ENCODE measurements at places on chromosomes 3 and 15.

DNA sequence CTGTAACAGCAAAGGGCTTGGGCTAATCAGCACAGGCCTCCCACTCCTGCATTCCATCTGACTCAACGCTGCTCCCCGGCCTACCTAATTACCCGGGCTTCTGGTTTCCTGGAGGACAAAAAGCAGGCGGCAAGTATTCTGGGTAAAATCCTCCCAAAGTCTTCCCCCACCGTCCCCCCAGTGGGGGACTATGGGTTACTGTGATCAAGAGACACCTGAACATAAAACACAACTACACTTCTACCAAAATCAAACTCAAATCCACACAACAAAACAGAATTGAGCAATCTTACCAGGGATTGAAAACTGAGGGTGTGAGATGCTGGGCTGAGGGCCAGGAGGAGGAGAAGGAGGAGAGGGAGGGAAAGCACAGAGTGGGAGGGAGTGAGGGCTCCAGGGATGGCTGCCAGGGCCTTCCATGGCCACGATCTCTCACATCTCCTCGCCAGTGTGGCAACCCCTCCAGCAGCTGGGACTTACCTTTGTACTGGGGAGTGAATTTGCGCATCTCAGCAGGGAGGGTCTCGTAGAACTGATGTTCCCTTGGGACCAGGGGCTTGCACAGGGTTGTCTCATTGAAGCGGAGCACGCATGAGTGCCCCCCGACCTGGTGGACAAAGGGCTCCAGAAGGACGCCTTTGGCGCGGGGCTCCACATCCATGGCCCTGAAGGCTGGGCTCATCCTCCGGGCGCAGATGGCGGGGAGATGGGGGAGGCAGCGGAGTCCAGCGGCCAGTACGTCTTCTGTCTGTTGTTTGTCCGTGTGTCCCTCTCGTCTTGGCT lies 9.1 kb upstream of the NCKIPSD start:
- DNase-seq = no peak

DNA sequence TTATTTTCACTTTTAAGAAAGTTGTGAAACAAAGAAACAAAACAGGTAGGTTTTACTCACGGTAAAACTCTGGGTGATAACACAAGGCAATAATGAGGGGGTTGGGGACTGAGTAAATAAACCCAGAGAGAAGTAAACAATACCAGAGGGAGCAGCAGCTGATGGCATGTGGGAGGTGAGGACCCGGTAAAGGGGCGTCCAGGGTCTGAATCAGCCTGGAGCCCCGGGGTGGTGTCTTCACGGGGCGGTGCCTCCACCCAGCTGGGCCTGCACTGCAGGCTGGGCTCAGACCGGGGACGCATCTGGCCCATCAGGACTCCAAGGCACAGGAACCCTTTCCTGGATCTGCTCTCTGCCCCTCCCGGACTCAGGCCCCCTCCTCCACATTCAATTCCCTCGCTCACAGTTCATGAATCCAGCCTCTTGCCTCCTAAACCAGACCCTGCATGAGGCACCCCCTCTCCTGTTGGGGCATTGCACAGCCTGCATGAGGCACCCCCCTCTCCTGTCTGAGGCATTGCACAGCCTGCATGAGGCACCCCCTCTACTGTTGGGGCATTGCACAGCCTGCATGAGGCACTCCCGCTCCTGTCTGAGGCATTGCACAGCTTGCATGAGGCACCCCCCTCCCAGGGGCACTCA lies 73.9 kb upstream of the MFGE8 start:
- no peak for DNase-seq

- no peak for DNase-seq
Measured at GRCh38 chr3:190606596-190606995, 92.7 kb downstream of the IL1RAP start.

- DNase-seq = no peak
Measured at GRCh38 chr15:47609693-47610092, 107.6 kb upstream of the SEMA6D start.

GRCh38 chr3:13882876-13883275 lies 3.0 kb upstream of the WNT7A start:
- no peak for DNase-seq

- DNase-seq = no peak
Measured at GRCh38 chr3:100352296-100353231, 18.0 kb downstream of the NIT2 start.
